Activated naive CD4-positive, alpha-beta T cell treated with anti-CD3 and anti-CD28 coated beads, Interleukin-2, amount 50 U/mL, for 72 hours (primary cell): ENCODE measurements at places on chromosomes 2 and 18. TPM values are rescaled to one million over a fixed set of nuclear protein-coding genes. Genes with fewer than 3 reads are reported as not detected.

DNA sequence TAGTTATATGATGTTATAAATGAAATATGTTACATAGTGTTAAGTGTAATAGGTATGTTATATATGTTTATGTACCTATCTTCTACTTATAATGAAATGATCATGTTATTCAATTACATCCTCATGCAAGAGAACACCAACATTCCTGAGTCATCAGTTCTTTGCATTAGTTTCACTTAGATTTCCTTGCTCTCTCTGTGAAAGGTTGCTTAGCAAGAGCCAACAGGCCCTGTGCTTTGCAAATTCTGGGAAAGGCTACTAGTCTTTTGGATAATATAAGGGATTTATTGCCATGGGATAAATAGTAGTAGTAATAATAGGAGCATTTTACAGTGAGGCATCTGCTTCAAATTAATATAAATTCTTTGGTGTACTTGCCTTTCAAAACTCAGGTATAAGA is 274.8 kb downstream of the SP3 start:
- no peak for DNase-seq

DNA sequence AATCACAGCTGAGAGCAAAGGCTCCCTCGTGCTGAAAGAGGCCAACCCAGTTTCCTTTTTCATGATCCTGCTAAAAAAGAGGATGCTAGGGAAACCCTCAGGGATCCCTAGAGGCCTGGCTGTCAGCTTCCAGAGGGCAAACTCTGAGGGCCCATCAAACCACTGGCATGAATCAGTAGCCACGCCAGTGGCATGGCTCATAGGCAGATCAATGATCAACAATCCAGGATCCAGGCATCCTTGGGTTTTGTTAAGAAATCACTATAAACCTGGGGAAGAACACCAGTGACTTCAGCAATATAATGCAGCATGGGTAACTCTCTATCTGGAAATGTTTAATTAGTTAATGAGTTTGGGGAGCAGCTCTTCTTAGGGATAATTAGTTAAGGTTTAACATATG is 286.5 kb downstream of the C1D start:
- DNase-seq = no peak

GRCh38 chr2:224518806-224519580 is 66.2 kb downstream of the CUL3 start:
- DNase-seq = no peak

- no peak for DNase-seq
Measured at GRCh38 chr18:35077937-35078336, 36.7 kb downstream of the MAPRE2 start.

GRCh38 chr2:191636235-191636543 is 41.7 kb upstream of the NABP1 start:
- DNase-seq = no peak

Gene CDH2
- total RNA-seq = 0.23 TPM

GRCh38 chr2:55995211-55995610 is 71.6 kb upstream of the EFEMP1 start:
- DNase-seq = no peak

- DNase-seq = no peak
Measured at GRCh38 chr2:64888591-64889309, 100.4 kb upstream of the SLC1A4 start.

- DNase-seq = no peak
Measured at GRCh38 chr2:75140288-75140687, 59.0 kb downstream of the TACR1 start.
